CD4-positive, alpha-beta T cell (primary cell): ENCODE measurements at places on chromosomes 12 and 14. TPM values are rescaled to one million over a fixed set of nuclear protein-coding genes. Genes with fewer than 3 reads are reported as not detected.

Gene KRT79
- not detected for total RNA-seq

Gene ARID4A
- 89.6 TPM for total RNA-seq

Gene TSPAN8
- total RNA-seq = not detected

Gene SSTR1
- total RNA-seq = not detected

- no peak for DNase-seq
Measured at GRCh38 chr14:62670526-62670925, 374.7 kb downstream of the KCNH5 start.

GRCh38 chr12:6279631-6280030 is 30.9 kb upstream of the PLEKHG6 start:
- DNase-seq = no peak

- DNase-seq = no peak
Measured at GRCh38 chr12:27289414-27289813, 43.2 kb upstream of the BMAL2 start.

DNA sequence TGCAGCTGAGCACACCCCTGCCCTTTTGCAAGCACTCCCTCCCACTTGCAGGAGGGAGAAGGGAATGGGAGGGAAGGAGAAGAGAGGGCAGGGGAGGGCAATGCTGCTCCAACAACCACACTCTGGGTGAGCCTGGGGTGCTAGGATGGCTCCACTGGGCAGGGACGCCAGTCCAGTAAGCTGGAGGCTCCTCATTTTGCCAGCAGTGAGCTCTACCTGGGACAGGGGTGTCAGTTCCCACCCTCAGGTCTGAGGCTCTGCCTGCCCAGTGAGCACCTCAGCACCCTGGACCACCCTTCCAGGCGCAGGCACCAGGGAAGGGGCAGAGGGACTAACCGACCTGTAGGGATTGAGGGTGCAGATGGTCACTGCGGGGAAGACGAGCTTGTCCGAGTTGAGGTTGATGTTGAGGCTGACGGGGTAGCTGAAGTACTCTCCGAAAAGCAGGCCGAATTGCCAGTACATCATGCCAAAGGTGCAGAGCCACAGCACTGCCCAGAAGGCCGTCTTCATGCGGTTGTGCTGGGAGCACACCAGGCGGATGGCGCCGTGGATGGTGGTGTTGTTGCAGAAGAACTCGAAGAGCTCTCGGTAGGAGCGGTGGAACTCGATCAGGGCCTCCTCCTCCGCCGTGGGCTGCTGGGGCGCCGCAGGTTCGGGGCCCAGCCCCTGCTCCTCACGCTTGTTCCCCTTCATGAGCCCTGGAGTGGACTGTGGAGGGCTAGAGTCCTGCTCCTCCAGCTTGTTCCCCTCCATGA is 1.2 kb downstream of the SCNN1A start:
- DNase-seq = no peak

GRCh38 chr12:132523576-132524331 is 33.8 kb downstream of the FBRSL1 start:
- peak; percentile 64 for DNase-seq

DNA sequence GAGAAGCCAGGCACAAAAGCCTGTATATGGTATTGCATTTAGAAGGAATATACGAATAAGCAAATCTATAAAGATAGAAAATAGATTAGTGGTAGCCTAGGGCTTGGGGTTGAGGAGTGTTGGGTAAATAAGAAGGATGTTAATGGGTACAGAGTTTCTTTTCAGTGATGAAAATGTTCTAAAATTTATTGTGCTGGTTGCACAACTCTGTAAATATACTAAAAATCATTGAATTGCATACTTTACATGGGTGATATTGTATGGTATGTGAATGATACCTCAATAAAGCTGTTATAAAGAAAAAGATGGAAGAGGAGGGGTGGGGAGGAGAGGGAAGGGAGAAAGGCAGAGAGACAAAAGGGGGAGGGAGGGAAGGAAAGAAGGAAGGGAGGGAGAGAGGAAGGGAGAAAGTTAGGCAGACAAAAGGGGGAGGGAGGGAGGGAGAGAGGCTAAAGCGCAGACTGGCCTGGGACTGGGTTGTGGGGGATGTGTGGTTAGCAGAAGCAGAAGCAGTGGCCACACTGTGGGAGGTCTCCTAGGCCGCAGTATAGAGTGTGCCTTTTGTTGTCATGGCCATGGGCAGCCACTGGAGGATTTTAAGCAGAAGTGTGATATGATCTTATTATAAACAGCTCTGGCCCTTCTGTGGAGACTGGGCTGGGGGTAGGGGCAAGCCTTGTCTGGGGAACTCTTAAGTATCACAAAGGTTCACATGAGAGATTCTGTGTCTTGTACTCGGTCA is 73.6 kb upstream of the ELK3 start:
- no peak for DNase-seq
